ENCODE measurements at places on chromosomes 7 and 10.
A peak's percentile ranks its signal among the peaks of the same experiment; 100 is the strongest.

GRCh38 chr7:46259947-46260346 lies 338.9 kb upstream of the IGFBP3 start:
- DNase-seq, result no peak

DNA sequence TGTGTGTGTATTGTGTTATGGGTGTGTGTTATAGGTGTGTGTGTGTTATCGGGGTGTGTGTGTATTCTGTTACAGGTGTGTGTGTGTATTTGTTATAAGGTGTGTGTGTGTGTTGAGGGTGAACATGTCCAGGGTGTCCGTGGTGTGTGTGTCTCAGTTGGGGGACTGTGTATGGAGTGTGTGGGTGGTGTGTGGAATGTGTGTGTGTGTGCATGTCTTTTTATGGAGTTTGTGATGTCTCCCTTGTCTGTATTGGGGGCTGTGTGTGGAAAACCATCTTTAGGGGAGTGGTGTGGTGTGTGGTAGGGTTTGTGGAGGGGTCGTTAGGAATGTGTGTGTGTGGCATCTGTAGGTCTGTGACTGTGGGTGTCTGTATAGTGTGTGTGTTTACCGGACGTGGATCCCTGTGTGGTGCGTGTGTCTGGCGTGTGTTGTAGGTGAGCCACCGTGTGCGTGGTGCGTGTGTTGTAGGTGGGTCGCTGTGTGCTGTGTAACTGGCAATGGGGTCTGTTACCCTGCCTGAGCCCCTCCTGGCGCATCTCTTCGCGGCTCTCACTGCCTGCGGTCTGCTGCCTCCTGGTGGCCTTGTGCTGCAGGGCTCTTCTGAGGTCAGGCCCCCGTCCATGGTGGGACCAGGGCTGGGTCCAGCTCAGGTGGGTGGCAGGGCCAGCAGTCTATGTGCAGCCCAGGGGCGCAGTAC lies 61.7 kb downstream of the PALD1 start:
- peak; percentile 34 for DNase-seq

DNA sequence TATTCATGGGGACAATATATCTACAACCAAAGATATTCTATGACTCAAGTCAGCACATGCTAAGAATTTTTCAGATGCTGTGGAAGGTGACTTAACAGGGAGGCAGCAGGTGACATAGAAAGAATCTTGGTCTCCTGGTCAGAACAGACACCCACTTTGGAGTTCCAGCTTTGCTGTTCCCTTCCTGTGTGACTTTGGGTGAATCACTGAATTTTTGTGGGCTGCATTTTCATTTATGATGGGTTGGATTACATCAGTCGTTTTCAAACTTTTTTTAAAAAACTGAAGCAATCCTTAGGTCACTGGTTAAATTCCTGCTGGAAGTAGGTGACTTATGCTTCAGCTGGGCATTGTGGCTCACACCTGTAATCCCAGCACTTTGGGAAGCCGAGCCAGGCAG lies 24.9 kb downstream of the RGR start:
- DNase-seq, result peak; percentile 74

GRCh38 chr7:42077271-42078135 lies 159.5 kb downstream of the GLI3 start:
- DNase-seq, result no peak

DNA sequence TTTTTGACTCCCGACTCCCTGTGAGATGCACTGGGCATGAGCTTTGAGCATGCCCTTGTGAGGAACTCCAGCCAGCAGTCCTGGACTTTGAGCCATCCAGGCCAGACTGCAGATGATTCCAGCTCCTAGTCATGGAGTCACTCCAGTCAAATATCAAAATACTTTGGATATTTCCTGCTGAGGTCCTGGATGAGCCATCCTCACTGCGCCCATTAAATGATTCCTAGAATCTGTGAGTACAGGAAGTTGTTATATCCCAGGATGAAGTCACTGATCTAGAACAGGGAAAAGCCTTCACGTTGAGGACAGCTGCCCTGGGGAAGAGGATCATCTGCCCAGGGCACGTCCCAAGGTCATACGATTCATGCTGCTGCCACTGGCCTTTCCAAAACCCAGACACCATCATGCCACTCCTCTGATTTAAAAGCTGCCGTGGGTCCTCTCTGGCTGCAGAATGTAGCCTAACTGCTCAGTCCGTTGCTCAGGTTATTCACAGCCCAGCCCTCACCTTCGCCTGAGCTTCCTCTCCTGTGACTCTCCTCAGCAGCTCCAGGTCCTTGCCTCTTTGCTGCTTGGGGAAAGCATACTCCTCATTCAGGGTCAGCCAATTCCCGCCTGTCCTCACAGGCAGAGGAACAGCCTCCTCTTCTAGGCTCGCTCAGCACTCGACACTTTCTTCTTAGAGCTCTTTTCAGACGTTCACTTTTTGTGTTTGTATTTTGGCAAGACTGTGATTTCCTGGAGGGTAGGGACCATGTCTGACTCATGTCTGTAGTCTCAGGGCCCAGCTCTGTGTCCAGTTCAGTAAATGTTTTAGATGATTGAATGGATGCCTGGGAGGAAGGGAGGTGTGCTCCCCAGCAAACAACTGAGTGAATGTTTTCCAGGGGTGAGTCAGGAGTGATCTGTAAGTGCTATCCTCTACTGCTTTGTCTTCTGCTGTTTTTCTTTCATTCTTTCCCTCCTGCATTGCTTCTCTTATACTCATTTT lies 157.8 kb downstream of the SNX10 start:
- DNase-seq, result peak; percentile 88

Measured in ACHN (cell line).